Testis (tissue), 5 donors: ENCODE measurements at places on chromosomes 16 and 17.
A peak's percentile ranks its signal among the peaks of the same experiment; 100 is the strongest.

- no peak for DNase-seq
Measured at GRCh38 chr17:40597156-40597555, 31.9 kb upstream of the CCR7 start.

- peak; percentile 24 for DNase-seq
Measured at GRCh38 chr16:30472328-30472942, at the start of gene ITGAL. Gene ITGAL, plus strand, starts transcription at chr16:30472742. Its CDS starts 96 bp downstream, at chr16:30472838.

GRCh38 chr17:12665263-12666210, at the start of gene MYOCD:
Gene MYOCD, plus strand, starts transcription at chr17:12665890. Its CDS starts 299 bp downstream, at chr17:12666189.
- DNase-seq = peak; percentile 40

- DNase-seq = no peak
Measured at GRCh38 chr17:77480199-77480508, 339.4 kb downstream of the SEC14L1 start.
